ENCODE measurements at places on chromosomes 5 and 9.

GRCh38 chr9:94908011-94908563 is 181.6 kb downstream of the AOPEP start:
- DNase-seq = no peak

- DNase-seq = no peak
These were observed 214.8 kb downstream of the AOPEP start for GRCh38 chr9:94941211-94941875.

- DNase-seq = no peak
These were observed 3.2 kb downstream of the IRX2 start for GRCh38 chr5:2748179-2748860.

- DNase-seq = no peak
These were observed 9.3 kb upstream of the FGD3 start for GRCh38 chr9:92938025-92938424.
